ENCODE measurements at places on chromosomes 13 and 19.

DNA sequence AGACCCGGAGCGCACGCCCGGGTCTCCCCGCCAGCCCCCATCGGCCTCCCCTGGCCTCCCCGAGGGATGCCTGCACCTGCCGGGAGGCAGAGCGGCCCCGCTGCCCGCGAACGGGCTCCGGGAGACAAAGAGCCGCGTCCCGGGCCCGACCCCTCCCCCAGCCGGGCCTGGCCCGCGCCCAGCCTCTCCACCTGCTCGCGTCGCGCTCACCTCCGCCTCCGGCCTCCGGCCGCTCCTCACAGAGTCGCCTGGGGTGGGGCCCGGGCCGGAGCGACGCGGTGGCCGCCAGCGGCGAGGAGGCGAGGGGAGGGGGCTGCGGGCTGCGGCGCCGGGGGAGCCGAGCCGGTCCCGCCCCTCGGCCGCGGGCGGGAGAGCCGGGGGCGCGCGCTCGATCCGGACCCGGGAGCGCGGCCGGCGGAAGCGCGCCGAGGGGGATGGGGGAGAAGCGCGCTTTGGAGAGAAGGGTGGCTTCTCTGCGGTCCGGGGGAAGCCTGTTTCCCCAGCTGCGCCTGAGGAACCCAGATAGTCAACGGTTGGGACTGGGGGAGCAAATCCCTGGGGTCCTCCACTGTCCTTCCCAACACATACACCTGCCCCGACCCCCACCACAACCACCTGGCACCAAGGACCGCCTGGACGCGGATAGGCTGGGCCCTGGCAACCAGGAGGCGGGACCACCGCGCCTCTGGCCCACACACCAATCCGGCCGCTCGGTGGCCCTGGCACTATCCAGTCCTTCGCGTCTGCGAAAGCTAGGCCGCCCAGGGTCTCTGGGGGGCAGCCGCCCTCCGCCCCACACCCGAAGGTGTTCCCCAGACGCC, at the start of gene PRR36:
PRR36 (minus strand) TSS at position 315 of the 821 bp plus-strand sequence. CDS start 701 bp downstream, outside the sequence.
- DNase-seq = no peak

- peak; percentile 47 for DNase-seq
These were observed 66.6 kb downstream of the ARHGEF18 start for GRCh38 chr19:7415163-7415856.

DNA sequence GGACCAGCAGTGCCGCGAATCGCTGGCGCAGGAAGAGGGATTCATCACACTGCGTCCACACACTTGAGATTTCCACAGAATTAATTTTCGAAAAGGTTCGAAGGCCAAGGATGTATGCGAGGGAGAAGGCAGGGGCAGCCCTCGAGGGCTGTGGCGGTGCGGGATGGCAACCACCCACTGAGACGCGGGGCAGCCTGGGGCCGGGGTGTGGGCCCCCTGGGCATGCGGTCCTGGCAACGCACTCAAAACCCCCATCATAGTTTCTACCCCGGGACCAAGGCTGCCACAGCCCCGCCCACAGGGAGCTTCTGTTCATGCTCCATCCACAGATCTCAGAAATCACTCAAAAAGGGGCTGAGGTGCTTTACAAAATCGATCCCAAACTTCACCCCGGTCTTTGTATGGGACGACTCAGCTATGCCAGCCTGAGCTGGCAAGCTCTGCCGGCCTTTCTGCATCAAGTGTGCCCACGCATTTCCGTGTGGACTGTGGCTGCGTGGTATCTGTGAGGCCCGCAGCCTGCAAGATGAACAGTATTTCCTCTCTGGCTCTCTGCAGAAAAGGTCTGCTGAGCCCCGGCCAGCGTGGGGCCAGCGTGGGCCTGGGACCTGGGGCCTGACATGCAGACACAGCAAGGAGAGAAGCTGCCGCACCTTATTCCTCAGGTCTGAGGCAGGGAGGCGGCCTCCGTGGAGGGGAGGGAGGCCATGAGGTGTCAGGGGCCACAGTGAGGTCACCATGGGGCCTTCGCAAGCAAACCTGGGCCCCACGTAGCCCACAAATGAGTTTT, 19.2 kb downstream of the ZNF787 start:
- no peak for DNase-seq

GRCh38 chr13:58452123-58452623, 820.6 kb downstream of the PCDH17 start:
- DNase-seq = no peak

DNA sequence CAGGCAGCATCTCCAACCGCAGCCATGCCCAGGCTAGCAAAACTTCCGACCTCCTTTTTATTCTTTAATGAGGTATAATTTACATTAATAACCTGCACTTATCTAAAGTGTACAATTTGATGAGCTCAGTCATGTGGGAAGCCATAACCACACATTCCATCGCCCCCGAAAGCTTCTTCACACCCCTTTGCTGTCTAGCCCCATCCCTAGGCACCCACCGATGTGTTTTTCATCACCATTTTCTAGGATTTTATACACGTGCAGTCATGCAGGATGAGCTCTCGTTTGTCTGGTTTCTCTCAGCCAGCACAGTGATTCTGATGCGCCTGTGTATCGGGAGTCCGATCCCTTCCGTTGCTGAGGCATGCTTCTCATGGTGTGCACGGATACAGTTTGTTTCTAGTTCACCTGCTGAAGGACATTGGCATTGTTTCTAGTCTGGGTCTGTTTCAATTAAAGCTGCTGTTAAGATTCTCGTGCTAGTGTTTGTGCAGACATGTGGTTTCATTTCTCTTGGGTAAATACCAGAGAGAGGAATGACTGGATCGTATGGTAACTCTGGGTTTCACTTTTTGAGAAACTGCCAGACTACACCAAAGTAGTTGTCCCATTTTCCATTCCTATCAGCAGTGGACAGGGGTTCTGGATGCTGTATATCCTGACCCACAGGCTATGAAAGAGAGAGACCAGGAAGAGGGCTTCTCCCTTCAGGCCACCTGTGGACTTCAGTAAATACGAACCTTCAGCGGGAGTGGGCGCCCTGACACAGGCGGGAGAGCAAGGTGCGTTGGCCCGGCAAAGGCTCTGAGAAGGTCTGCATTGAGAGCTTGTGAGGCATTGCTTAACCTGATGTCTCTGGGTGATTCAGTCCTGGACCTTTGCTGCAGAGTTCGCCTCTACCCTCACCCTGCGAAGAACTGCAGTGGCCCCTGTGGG, 4.9 kb downstream of the AP1M1 start:
- no peak for DNase-seq

- DNase-seq = no peak
These were observed 5.5 kb upstream of the RNF113B start for GRCh38 chr13:98182589-98182988.

Data from smooth muscle cell of the brain vasculature (primary cell).